ENCODE measurements at places on chromosomes 2 and 18. TPM values are rescaled to one million over a fixed set of nuclear protein-coding genes. Genes with fewer than 3 reads are reported as not detected.

DCAF17 gene
- 16.9 TPM for total RNA-seq

WNT10A gene
- not detected for total RNA-seq

PRSS56 gene
- total RNA-seq: not detected

GRCh38 chr2:235034265-235035118 lies 82.7 kb downstream of the SH3BP4 start:
- no peak for DNase-seq

Data from body of pancreas (tissue), 4 donors.